ENCODE measurements at places on chromosomes 12 and 14.

GRCh38 chr14:50859296-50859624 is 12.6 kb upstream of the ABHD12B start:
- no peak for DNase-seq

DNA sequence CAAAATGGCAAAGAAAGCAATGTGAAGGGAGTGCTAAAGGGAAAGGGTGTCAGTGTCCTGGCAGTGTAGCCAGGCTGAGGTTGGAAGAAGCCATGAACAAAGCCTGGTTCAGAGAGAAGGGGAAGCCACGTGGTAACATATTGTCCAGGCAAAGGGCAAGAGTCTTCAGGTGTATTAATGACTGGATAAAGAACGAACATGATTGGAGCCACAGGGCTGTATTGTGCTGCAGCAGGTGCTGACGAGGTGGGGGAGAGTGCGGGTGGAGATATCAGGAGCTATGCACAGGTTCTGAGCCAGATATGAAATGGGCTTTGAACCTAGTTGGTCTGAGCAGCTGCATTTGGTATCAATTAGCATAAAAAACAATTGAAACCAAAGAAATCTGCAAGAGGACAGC is 18.6 kb upstream of the EMP1 start:
- DNase-seq = no peak

DNA sequence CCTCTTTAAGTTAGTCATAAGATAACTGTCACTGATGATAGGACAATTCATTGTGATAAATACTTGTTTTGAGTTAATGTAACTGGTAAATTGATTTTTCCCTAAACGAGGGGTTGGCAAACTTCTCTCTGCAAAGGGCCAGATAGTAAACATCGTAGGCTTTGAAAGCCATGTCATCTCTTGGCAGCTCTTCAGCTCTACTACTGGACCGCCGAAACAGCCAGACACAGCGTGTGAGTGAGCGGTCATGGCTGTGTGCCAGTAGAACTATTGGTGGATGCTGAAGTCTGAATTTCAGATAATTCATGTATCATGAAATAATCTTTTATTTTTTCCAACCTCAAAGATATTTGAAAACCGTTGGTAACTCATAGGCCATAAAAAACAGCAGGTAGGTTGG is 9.9 kb downstream of the PIWIL1 start:
- DNase-seq = no peak

DNA sequence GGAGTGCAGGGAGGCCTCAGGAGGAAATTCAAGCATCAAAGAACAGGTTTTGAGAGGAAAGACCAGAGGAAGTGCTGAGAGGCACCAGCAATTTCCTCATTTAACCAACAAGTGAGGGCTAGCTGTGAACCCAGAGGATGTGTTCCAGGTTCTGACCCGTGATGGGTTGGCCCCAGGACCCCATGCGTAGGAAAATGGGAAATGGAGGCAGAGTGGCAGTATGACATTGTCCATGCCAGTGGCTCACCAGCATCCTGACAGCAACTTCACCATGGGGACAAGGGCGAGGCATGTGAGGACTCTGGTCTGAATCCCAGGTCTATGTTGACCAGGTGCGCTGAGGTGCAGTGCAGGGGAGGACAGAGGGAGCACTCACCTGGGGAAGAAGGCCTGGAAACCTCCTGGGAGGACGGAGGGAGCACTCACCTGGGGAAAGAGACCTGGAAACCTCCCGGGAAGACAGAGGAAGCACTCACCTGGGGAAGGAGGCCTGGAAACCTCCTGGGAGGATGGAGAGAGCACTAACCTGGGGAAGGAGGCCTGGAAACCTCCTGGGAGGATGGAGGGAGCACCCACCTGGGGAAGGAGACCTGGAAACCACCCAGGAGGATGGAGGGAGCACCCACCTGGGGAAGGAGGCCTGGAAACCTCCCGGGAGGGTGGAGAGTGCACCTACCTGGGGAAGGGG is 6.7 kb upstream of the CACNA2D4 start:
- DNase-seq = no peak

GRCh38 chr14:65025818-65026217 is 39.1 kb downstream of the FNTB start:
- no peak for DNase-seq

GRCh38 chr12:23221066-23221465 is 596.1 kb downstream of the ETNK1 start:
- DNase-seq = no peak

DNA sequence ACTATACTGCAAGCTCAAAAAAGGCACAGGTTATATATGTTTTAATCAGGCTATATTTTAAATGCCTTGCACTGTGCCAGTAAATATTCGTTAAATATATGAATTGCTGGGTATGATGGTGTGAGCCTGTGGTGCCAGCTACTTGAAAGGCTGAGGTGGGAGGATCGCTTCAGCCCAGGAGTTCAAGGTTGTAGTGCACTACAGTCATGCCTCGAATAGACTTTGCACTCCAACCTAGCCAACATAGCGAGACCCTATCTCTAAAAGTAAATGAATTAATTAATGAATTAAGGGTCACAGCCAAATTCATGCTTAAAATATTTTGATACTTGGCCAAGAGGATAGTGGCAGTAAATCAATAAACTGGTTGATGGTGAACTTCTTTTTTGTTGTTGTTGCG is 22.2 kb upstream of the MDM2 start:
- DNase-seq = no peak

GRCh38 chr14:38964630-38965029 is 138.4 kb downstream of the SEC23A start:
- DNase-seq = no peak

GRCh38 chr12:7158781-7159609 is 28.8 kb downstream of the CLSTN3 start:
- DNase-seq = no peak

DNA sequence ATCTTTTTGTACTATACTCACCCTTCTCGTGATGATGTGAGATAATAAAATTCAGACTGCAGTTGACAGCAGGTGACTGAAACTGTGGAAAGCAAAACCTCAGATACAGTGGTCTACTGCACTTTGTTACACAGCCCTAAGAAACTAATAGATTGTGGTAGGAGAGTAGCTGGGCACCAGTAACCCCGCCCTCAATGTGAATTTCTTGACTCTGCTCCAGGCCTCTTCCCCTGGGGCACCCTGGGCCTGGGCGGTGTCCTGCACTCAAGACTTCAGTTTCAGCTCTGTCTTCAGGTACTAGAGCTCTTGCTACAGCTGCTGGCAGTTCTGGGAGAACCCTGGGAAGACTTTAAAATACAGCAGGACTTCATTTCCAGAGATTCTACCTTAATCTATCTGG is 197.6 kb upstream of the AVPR1A start:
- DNase-seq = no peak

DNA sequence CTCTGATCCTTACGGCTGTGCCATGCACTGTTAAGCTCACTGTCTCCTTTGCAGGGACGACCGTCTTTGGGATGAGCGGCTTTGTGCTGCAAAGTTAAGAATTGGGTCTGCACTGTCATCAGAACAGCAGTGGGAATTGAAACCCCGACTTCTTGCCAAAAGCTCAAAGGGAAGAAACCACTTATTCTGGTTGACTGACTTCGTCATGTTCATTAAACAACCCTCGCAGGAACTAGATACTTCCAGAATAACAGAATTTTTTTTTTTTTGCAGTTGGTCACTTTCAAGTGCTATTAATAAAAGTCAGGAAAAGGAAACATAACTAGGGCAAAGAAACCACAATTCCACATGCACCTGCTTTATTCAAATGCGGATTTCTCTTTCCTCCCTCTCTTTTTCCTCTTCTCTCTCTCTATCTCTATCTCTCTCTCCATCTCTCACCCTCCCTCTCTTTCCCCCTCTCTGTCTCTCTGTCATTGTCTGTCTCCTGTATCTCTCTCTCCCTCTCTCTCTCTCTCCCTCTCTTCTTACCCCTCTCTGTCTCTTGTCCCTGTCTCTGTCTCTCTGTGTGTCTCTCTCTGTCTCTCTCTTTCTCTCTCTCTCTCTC is 12.3 kb upstream of the GLT1D1 start:
- no peak for DNase-seq

GRCh38 chr12:64679487-64680001 is 69.2 kb downstream of the RASSF3 start:
- peak; percentile 83 for DNase-seq

GRCh38 chr12:103518899-103519298 is 23.1 kb upstream of the C12orf42 start:
- no peak for DNase-seq

Data from foreskin keratinocyte (primary cell).